ENCODE measurements at places on chromosomes 12 and 14.

GRCh38 chr14:61197416-61197815 lies 83.7 kb downstream of the TMEM30B start:
- no peak for DNase-seq

- DNase-seq, result no peak
Observed at GRCh38 chr12:131210506-131211339, 257.0 kb downstream of the ADGRD1 start.

GRCh38 chr12:53399896-53400295 lies 19.9 kb downstream of the SP1 start:
- no peak for DNase-seq

GRCh38 chr12:26831951-26832821 lies 808 bp downstream of the ITPR2 start:
- DNase-seq, result no peak

DNA sequence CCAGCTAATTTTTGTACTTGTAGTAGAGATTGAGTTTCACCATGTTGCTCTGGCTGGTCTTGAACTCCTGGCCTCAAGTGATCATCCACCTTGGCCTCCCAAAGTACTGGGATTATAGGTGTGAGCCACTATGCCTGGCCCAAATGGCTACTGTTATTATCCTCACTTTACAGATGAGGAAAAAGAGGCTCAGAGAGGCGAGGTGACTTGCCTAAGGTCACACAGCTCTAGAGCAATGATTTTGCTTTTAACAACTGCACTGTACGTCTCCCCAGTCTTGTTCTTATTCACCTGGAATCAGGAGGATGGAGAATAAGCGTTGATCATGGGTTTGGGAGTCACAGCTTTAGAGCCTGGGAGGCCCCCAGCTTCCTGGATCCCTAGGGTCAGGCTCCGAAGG lies 69.8 kb upstream of the NCOR2 start:
- no peak for DNase-seq

- DNase-seq, result no peak
Observed at GRCh38 chr12:43105426-43105981, 446.5 kb downstream of the ADAMTS20 start.

DNA sequence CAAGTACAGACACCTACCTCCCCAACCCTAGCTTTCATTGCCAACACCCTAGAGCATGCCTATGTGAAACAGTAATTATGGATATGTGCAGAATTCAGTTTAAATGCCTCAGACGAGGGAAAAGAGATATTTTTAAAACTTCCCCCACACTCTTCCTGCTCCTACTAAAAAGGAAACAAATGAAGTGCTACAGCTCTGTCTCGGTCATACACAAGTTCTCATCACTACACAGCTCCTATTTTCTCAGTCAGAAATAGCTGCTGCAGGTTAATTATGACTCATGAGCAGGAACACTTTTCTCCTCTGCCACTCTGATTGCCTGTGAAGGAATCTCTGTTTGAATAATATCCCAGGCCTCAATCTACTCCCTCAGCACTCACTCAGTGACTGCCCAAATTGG lies 703.6 kb upstream of the FLRT2 start:
- no peak for DNase-seq

DNA sequence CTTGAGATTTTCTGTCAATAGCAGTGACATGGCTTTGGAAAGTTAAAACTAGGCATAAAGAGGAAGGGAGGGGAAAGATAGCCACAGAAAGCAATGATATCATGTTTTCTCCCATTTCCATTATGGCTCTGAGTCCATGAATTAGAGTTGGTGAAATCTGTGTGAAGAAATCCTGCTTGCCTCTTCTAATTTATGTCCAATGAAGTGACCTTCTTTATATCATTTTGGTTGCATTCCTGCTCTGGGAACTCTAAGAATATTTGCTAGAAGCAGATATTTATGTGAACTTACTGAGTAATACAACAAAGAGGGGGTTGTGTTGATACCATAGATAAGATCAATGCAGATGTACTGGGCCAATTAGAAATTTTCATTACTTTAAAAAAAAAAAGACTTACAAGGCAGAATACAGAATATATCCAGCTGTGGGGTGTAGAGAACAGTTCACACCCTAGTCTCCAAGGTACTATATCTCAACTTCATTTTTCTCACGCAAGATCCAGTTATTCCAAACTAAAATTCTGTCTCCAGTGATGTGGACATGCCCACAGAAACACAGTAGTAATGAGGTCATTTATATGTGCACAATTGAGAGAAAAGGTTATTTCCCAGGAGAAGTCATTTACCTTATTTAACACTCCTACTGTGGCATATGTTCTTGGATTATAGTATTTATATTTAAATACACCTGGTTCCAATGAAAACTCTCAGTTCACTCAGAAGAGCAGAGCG lies 51.5 kb upstream of the KCNJ8 start:
- no peak for DNase-seq

DNA sequence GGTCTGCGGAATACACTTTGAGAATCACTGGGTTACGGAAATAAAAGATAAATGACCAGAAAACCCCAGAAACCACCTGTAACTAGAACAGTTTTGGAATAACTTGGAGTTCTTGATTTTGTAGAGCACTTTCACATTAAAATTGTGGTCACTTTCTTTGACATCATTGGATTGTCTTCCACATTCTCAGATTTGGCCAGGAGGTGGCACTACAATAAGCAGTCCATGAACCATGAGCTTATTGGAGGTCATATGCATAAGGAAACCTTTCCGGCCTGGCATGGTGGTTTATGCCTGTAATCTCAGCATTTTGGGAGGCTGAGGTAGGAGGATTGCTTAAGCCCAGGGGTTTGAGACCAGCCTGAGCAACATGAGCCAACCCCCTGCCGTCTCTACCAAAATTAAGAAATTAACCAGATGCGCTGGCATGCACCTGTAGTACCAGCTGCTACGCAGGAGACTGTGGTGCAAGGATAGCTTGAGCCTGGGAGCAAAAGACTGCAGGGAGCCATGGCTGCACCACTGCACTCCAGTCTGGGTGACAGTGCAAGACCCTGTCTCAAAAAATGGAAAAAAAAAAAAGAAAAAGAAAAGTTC lies 107.7 kb upstream of the CAND1 start:
- no peak for DNase-seq
